ENCODE measurements at places on chromosomes 7 and 10. TPM values are rescaled to one million over a fixed set of nuclear protein-coding genes. Genes with fewer than 3 reads are reported as not detected.

Gene LIPJ
- total RNA-seq: not detected

Gene COL1A2
- 4.6 TPM for total RNA-seq

Gene VAX1
- total RNA-seq: not detected

Gene DDC
- total RNA-seq: not detected

Gene ADIRF
- total RNA-seq: not detected

Gene TRPV6
- total RNA-seq: not detected

Gene CROT
- total RNA-seq: 15.3 TPM

Gene KIN
- total RNA-seq: 13.9 TPM

Gene GIMAP8
- 54.5 TPM for total RNA-seq

Gene NPTX2
- not detected for total RNA-seq

Gene SPDYE9
- total RNA-seq: not detected

Gene LIPK
- total RNA-seq: not detected

Gene STMP1
- 24.1 TPM for total RNA-seq

Gene TAS2R4
- 1.3 TPM for total RNA-seq

Gene SYPL1
- total RNA-seq: 27.4 TPM

Gene MCM10
- 55.5 TPM for total RNA-seq

Gene NODAL
- not detected for total RNA-seq

Gene COL13A1
- total RNA-seq: not detected

Gene OR2A42
- 0.07 TPM for total RNA-seq

Gene TUBB8
- not detected for total RNA-seq

Gene GPR26
- not detected for total RNA-seq

Gene RPS24
- 1,339 TPM for total RNA-seq

Gene EPO
- total RNA-seq: not detected

Gene FZD8
- 0.29 TPM for total RNA-seq

Gene TMEM178B
- total RNA-seq: 6.5 TPM

Gene NFE2L3
- total RNA-seq: 71.7 TPM

Gene RBP3
- not detected for total RNA-seq

Gene NANOS1
- 0.61 TPM for total RNA-seq

Gene ASB10
- not detected for total RNA-seq

Gene PRSS58
- total RNA-seq: not detected

Gene SLC29A4
- total RNA-seq: 0.12 TPM

Gene ANKRD22
- total RNA-seq: 0.42 TPM

Gene NPSR1
- total RNA-seq: not detected

Gene ADCYAP1R1
- total RNA-seq: not detected

Gene PKD2L1
- 0.20 TPM for total RNA-seq

Gene TMEM225B
- total RNA-seq: 1.4 TPM

Gene SH2D4B
- total RNA-seq: 0.17 TPM

Gene CPSF4
- total RNA-seq: 70.2 TPM

Gene NEUROG3
- not detected for total RNA-seq

Gene VPS37D
- 0.15 TPM for total RNA-seq

Gene PNLIPRP2
- not detected for total RNA-seq

Gene OR2AE1
- 0.59 TPM for total RNA-seq

Gene C10orf71
- total RNA-seq: not detected

Gene LDB3
- total RNA-seq: not detected

Gene GPR141
- not detected for total RNA-seq

Gene LRRC17
- total RNA-seq: not detected

Gene DNAJC12
- total RNA-seq: 8.7 TPM

Gene GRID1
- total RNA-seq: not detected

Gene CHAT
- total RNA-seq: not detected

Gene SPAG6
- 0.96 TPM for total RNA-seq

Gene TDRD1
- total RNA-seq: 0.10 TPM

Gene LCOR
- total RNA-seq: 30.5 TPM

Gene ERVW-1
- not detected for total RNA-seq

Gene OR2A1
- not detected for total RNA-seq

Gene AGAP3
- 25.4 TPM for total RNA-seq

Gene KMT2C
- 68.6 TPM for total RNA-seq

Gene H2AZ2
- 263 TPM for total RNA-seq

Gene MMD2
- not detected for total RNA-seq
